ENCODE measurements at places on chromosomes 2 and 18.

GRCh38 chr2:168002021-168002553, 245.3 kb downstream of the STK39 start:
- no peak for DNase-seq

GRCh38 chr18:10841203-10841602, 308.2 kb downstream of the PIEZO2 start:
- no peak for DNase-seq

GRCh38 chr2:105777506-105778055, 32.9 kb downstream of the NCK2 start:
- DNase-seq, result no peak

DNA sequence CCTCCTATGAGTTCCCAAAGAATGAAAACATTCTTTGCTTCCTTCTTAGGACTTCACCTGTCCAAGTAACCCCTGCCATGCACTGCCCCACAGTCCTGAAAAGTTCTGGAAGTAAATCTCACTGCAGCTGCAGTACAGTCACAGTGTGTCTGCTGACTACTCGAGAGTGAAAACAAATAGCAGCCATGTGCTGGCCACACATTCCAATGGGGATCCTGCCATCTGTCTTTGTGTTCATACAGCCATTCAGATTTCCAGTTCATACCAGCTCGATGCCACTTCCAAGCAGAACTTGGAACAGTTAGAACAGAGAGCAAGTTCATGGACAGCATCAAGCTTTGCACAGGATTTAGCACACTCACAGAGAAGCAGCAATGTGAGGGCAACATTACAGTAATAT, 629.9 kb upstream of the ACVR2A start:
- no peak for DNase-seq

GRCh38 chr2:158142568-158143332, 41.1 kb downstream of the UPP2 start:
- DNase-seq, result no peak

- no peak for DNase-seq
These were observed 20.2 kb upstream of the COL5A2 start for GRCh38 chr2:189199797-189200196.

DNA sequence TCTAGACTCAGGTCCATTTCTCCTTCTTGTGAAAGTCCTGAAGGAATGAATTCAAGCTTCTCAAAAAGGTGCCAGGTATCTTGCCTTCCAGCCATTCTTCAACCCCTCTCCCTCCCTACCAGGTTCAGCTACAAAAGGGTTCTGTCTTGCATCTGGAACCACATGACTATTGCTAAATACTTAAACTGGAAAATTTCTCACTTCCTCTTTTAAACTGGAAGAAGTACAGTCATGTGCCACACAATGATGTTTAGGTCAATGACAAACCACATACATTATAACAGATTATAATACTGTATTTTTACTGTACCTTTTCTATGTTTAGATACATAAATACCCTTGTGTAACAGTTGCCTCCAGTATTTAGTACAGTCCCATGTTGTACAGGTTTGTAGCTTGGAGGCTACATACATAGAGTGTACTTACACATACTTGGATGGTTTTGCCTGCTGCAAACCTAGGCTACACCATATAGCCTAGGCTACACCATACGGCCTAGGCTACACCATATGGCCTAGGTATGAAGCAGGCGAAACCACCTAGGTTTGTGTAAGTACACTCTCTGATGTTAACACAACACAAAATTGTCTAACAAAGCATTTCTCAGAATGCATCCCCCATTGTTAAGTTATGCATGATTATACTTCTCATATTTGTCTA, 142.0 kb upstream of the DNMT3A start:
- no peak for DNase-seq

- DNase-seq, result no peak
These were observed 31.2 kb upstream of the CDKL4 start for GRCh38 chr2:39275016-39275415.

- DNase-seq, result peak; percentile 51
These were observed at the start of gene AKAIN1 for GRCh38 chr18:5197032-5197434. Gene AKAIN1, minus strand, starts transcription at chr18:5197257. Its CDS starts 204 bp downstream, at chr18:5197053.
